ENCODE measurements at places on chromosomes 1 and 21. TPM values are rescaled to one million over a fixed set of nuclear protein-coding genes. Genes with fewer than 3 reads are reported as not detected.

The PEX19 gene
- 52.8 TPM for total RNA-seq

The GBP3 gene
- 6.4 TPM for total RNA-seq

The CASZ1 gene
- 11.2 TPM for total RNA-seq

The PRAMEF4 gene
- not detected for total RNA-seq

The IVL gene
- total RNA-seq: 0.11 TPM

DNA sequence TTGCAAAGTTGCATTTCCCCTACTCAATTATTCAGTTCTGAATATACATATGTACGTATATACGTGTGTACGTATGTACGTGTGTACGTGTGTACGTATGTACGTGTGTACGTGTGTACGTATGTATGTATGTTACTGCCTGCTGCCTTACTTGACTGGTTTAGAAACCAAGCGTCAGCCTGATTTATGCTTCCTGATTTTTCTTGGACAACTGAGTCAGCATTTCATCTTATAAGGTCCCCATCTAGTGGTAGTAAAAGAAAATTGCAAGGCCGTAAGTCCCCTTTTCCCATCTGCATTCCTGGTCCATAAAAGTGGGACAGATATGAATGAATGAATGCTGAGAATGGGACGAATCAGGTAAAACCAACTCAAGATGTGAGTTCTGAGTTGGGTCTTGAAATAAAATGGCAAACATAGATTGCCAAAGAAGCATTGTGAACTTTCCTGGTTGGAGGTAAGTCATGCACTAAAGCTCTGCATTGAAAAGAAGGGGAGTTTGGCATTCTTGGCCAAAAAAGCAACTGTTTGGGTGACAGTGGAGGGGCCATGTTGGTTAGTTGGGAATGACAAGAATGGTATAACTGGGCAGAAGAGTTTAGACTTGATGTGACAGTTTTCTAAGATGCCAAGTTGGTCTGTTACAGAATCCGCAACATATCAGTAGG is 76.4 kb upstream of the DNAH14 start:
- DNase-seq: no peak

DNA sequence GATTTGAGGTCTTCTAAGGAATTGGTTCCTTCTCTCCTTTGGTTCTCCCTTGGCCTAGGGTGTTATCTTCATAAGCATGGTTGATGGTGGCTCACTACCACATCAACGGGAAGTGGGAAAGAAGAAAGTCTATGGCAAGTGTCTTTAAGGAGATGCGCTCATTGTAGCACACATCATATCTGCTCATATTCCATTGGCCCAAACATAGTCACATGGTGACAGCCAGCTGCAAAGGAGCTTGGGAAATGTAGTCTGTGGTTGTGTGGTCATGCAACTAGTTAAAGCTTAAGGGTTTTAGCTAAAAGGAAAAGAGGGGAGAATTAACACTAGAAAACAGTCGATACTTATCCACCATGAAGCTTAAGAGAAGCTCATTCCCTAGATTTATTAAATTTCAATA is 11.4 kb upstream of the MRPS6 start:
- no peak for DNase-seq

DNA sequence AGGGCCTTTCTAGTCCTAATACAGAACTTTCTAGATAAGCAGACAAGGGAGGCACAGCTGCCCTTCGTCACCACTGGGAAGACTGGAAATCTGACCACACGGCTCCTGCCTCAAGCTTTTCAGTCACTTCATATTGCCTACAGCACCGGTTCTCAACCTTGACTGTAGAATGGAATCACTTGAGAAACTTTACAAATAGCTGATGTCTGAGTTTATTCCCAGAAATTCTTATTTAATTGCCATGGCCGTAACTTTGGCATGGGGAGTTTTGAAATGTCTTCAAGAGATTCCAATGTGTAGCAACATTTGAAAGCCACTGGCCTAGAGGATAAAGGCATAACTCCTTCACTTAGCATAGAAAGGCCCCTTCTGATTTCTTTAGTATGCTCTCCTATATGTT is 42.4 kb upstream of the STMN1 start:
- no peak for DNase-seq

DNA sequence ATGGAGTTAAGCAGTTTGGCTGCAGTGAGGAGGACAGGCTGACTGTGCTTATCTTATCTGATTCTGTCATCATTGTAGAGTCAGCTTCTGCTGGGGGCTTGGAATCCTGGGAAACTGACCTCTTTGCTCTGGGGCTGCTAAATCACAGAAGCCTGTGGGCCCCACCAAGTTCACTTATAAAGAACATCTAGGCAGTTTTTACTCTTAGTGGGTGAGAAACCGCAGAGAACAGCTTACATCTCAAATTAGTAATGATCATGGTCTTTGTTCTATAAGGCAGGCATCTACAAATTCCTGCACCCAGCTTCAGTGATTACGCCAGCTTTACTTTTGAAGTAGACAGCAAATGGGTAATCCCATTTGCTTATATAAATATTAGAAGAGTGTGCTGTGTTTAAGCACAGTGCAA is 75.7 kb downstream of the ZC3H11B start:
- DNase-seq: no peak

- no peak for DNase-seq
Measured at GRCh38 chr1:65050735-65051134, 84.4 kb upstream of the JAK1 start.

DNA sequence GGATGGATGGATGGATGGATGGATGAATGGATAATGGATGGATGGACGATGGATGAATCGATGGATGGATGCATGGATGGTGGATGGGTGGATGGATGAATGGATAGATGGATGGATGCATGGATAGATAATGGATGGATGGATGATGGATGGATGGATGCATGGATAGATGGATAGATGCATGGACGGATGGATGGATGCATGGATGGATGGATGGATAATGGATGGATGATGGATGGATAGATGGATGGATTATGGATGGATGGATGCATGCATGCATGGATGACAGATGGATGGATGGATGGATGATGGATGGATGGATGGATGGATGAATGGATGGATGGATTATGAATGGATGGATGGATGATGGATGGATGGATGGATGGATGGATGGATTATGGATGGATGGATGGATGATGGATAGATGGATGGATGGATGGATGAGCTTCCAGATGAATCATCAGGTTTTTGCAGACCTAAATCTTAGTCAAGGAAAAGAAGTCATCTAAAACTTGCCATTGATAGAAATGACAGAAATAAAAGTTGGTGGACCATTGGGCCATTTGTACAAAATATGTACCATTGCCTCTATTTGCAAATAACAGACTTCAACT is 175.4 kb upstream of the KLHDC7A start:
- no peak for DNase-seq

GRCh38 chr1:8205771-8206170 is 112.1 kb upstream of the SLC45A1 start:
- no peak for DNase-seq

DNA sequence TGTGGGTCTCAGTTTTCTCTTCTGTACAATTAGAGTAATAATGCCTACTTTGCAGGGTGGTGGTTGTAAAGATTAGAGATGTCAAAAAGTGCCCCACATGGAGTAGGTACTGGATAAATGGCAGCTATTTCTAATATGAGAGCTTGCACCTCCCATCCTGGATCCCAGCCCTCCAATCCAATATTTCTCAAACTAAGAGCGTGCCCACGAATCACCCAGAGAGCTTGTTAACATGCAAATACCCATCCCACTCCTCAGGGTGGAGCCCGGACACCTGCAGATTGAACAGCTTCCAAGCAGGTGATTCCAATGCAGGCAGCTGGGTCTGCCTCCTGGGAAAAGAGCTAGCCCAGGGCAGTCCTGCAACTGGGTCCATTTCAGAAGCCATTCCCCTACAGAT is 33.0 kb downstream of the LRRN2 start:
- no peak for DNase-seq

- DNase-seq: no peak
Measured at GRCh38 chr1:152141971-152142584, 16.9 kb downstream of the RPTN start.

GRCh38 chr1:191690931-191691330 is 467.3 kb upstream of the RGS18 start:
- DNase-seq: no peak

DNA sequence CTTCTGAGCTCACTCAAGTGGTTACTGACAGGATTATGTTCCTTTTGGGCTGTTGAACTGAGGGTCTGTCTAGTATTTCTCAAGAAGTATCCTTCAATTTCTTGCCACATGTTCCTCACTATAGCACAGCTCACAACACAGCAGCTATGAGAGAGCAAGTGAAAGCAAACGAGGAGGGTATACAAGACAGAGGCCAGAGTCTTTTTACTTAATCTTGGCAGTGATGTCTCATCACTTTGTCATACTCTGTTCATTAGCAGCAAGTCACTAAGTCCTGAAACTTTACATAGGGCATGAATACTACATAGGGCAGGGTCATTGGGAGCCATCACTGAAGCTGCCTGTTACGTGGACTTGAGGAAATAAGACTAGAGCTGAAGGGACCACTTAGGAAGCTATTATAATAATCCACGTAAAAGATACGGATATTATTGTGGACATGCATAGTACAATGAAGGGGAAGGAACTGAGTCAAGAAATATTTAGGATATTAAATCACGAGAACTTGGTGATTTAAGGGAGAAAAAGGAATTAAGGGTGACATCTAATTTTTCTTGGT is 63.7 kb downstream of the SLC30A7 start:
- no peak for DNase-seq

DNA sequence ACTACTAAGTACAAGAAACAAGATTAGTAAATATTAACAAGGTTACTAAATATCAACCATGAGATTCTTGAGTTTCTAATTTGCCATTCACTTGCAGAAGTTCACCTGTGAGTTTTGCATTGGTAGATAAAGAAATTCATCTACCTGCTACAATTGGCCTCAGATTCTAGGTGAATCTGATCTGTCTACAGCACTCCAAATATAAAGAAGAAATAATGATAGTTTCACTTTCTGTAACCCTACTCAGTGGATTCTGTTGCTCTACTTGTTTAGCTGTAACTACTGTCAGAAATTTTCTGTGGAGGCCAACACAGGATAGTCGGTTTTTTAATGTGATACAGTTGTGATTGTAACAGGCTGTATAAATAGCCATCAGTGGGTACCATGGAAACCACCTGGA is 118.6 kb downstream of the NR5A2 start:
- DNase-seq: no peak

DNA sequence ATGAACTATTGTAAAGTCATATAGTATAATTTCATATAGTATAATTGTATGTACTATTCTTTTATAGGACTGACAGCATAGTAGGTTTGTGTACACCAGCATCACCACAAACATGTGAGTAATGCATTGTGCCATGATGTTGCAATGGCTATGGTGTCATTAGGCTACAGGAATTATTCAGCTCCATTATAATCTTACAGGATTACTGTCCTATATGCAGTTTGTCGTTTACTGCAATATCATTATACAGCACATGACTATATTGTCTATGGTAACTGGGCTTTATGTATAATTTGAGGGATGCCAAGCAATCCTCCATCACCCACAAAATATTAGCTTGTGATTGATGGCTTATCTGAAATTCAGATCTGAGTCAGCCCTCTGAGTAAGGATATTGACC is 54.2 kb upstream of the PBX1 start:
- no peak for DNase-seq

- no peak for DNase-seq
Measured at GRCh38 chr21:37412603-37413360, 46.2 kb downstream of the DYRK1A start.

GRCh38 chr1:97190326-97190725 is 468.7 kb downstream of the PTBP2 start:
- DNase-seq: no peak

GRCh38 chr1:57109247-57109646 is 143.4 kb upstream of the C8B start:
- no peak for DNase-seq

GRCh38 chr1:192516776-192517297 is 58.7 kb upstream of the RGS1 start:
- DNase-seq: no peak

DNA sequence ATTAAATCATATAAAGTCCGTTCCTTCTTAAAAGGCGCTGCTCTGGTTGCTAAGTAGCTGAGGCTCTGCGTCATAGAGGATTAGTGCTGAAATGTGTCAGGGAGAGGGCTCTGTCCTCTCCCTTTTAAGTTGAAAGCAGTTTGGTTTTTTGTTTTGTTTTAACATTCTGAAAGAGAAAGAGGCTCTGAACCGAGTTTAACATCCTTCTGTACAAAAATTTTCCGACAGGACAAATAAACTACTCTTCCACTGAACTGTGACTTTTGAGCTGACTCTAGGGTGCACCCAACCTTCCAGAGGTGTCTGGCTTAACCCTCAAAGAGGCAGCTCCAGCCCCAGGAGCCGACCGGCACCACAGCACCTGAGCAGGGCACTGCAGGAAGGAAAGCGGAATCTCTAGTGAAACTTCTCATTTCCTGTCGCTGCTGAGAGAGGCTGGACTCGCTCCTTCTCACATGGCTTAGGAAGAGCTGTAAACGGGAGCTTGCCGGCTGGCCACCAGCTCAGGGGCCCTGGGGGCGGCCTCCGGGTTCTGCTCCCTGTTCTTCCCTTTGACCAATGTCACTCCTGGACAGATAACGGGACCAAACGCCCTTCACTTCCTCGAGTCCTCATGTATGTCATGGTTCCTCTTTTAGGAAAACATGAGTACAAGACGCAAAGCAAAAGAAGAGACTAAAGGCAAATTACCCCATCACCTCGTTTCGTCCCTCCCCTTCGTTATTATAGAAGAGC is 1.2 kb downstream of the VAV3 start:
- DNase-seq: no peak

DNA sequence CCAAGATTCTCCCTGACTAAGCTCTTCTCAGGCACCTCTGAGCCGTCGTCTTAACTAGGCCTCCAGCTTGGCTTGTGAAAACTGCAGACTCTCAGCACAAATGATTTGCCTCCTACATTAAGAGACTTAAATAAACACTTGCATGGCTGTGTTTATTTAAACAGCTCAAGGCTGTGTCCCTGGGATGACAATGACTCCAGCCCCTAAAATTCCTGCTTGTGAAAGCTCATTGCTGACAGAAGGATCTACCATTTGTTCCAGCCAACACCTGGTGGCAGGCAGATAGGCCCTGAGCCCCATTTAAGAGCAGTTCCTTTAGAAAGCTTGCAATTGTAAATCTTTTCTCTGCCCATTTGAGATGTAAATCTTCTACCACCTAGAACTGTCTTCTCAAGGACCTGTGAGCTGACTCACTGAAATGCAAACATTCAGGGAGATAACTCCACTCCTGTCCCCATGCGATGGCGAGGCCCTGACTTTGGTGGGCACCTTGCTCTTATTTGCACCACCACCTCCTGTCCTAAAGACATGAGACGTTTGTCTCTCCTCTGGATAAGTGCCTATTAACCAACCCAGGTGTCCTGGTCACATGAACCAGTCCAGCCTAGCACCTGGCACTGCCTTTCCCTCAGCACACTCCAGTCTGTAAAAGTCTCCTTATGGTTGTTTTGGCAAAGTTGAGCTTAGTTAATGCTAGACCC is 15.1 kb upstream of the PCP4 start:
- no peak for DNase-seq

GRCh38 chr21:36126621-36127110 is 8.2 kb upstream of the CBR3 start:
- no peak for DNase-seq
